ENCODE measurements at places on chromosomes 2 and 18.

DNA sequence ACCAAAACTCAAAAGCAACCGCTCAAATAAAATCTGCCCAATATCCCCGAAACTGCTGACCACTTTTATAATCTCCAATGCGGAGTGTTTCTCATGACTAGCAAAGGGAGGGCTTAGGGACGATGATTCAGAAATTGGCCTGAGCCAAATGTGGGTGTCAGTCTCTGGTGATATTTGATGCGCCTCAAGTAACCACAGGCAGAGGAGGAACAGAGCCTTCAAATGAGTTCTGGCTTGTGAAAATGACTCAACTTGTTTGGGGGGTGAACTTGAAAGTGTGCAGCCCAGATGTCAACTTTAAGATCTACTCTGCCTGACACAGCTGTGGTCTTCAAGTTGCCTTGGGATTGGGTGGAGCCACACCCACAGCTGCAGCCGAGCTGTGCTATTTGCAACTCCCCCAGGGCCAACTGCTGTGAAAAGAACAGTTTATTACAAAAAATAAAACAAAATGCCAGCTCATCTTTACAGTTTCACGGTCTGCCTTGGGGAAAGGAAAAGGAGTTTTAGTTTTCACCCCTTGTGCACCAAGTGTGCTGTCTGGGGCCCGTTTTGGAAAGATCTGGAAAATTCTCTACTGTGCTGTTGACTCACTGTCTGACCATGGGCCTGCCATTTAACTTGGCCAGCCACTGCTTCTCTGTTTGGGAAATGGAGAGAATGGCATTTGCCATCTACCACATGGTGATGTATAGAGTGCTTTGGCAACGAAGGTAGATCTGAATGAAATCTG is 222.1 kb downstream of the MTX2 start:
- DNase-seq: no peak

- no peak for DNase-seq
Observed at GRCh38 chr2:156491176-156491575, 55.0 kb downstream of the GPD2 start.

- DNase-seq: no peak
Observed at GRCh38 chr18:80200932-80201672, 46.2 kb downstream of the PARD6G start.

DNA sequence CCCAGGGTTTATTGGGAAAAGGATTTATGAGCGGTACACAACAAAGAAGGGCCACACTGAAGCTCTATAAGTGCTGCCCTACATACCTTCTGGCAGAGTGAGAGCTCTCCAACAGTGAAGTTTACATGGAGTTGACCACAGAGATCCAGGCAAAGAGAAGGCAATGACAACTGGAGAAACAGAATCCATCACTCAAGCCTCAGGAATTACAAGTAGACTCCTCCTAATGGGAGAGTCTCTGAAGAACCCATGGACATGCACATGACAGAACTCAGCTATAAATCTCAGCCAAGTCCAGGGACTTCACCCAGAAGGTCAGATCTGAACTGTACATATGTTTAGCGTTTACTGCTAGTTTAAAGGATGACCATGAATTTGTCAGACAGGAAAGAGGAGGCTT is 164.7 kb downstream of the DNAH7 start:
- no peak for DNase-seq

DNA sequence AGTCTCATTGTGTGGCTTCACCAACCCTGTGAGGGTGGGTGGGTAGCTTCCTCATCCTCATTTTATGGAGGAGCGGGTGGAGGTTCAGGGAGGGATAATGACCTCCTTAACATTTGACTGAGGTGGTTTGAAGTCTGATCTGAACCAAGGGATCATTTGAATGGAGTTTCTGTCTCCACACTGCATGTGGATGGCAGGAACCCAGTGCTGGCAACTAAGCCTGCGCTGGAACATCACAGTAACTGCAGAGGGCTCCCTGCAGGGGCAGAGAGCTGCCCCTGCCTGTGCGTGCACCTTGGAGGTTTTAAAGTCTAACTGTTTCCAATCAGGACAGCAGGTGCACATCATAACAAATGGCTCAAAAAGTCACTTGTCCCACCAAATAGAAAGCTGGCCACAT is 3.3 kb downstream of the AGAP1 start:
- no peak for DNase-seq

DNA sequence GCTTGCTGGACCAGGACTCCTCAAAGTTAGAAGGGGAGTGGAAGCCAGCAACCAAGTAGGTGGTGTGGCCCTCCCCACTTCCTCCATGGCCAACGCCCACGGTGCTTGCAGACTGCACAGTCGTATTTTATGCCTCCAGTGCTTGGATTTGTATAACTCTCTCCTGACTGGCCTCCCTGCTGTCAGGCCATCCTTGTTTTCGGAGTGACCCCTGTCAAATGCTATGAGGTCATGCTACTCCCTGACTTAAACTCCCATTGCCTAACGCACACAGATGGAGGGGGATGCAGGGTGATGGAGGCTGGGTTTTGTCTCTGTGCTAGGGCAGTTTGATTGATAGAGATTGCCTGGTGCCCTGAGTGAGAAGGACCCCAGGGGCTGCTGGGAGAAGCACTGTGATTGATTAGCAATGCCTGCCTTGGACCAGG is 36.1 kb downstream of the GLI2 start:
- DNase-seq: no peak

- no peak for DNase-seq
Observed at GRCh38 chr2:1964659-1965058, 220.3 kb upstream of the PXDN start.

DNA sequence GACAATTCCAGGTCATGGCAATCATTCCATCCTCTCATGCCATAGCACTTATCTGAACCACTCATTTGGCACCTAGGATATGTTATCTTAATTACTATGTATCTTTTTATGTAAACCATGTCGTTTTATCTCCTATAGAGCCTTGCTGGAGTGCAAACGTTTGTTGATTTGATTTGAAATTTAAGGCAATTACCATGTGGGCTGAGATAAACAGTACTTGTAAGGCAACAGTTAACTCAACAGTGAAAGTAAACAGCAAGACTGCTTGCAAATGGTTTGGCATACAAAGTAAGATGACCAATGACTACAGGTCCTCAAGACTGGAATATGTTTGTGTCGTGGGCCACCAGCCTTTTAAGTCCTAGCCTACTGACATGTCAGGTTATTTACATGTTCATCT is 133.7 kb upstream of the ZFP36L2 start:
- DNase-seq: no peak

Measured in anterior cingulate cortex (tissue), 58 donors.